Suprapubic skin (tissue), 4 donors: ENCODE measurements at places on chromosomes 13 and 19. TPM values are rescaled to one million over a fixed set of nuclear protein-coding genes. Genes with fewer than 3 reads are reported as not detected.

- DNase-seq = no peak
These were observed 121.9 kb upstream of the TMTC4 start for GRCh38 chr13:100796463-100796862.

GRCh38 chr13:107348925-107349324 is 781.0 kb upstream of the ARGLU1 start:
- DNase-seq = no peak

GRCh38 chr19:2719920-2720776 is 1.0 kb downstream of the DIRAS1 start:
- no peak for DNase-seq

DNA sequence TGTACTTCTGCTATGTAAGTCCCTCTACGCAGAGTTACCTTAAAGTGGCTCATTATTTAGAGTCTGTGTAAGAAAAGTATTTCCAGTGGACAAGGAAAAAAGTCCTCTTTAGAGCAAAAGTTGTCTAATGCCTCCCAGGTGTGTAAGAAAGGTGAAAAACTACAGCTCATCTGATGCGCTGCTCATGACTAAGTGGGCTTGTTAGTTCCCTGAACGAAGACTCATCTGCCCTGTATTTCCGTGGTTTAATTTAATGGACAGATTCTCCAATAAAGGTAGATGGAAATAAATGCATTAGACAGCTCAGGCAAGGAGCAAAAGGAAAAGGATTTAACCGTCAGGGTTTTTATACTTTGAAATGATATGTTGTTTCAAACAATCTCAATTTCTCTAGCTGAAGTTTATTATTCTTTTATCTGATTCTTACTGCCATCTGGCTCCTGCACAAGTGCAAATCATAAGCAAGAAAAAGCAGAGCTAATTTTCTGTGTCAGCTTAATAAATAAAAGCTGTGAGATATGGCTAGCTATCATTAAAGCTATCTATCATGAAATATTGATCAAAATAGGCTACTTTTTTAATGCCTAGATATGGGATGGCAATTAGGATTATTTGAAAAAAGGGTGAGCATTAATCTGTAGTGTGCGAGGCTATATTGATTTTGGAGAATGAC is 73.7 kb upstream of the PCDH9 start:
- DNase-seq = no peak

DNA sequence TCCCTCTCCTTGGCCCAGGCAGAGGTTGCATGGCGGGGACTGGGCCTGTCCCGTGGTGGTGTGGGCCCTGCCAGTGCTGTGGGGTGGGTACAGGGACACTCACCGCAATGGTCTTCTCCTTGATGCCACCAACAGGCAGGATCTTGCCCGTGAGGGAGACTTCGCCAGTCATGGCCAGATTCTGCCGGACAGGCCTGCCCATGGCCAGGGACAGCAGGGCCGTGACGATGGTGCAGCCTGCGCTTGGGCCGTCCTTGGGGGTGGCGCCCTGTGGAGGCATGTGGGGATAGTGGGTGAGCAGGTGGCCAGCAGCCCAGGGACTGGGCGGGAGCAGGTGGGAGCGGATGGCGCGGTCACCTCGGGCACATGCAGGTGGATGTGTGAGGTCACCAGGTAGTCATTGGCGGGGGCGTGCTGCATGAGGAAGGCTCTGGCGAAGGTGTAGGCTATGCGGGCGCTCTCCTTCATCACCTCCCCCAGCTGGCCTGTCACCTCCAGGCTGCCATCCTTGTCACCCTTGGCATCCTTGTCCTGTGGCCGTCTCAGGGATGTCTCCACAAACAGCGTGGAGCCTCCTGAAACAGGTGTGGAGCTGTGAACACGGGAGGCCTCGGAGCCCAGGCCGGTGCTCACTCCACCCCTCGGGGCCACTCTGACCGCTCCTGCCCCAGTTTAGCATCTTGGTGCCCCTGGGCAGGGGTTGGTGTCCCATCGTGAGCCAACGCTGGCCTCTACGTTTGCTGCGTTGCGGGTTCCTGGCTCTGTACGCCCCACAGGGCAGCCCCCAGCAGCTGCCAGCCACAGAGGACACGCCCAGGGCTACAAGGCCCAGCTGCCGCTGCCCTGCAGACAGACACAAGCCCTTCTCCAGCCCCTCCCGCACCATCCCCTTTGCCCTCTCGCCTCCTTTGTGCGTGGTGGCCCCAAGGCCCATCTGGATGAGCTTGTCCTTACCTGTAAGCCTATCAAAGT is 3.4 kb downstream of the RPL36 start:
- DNase-seq = no peak

- DNase-seq = no peak
These were observed 261.8 kb downstream of the ABCC4 start for GRCh38 chr13:95039415-95039814.

GRCh38 chr19:16476401-16476800 is 4.6 kb upstream of the EPS15L1 start:
- DNase-seq = no peak

- DNase-seq = no peak
These were observed 2.6 kb downstream of the KCNJ14 start for GRCh38 chr19:48458016-48458415.

GRCh38 chr13:69956349-69956748 is 151.3 kb upstream of the ATXN8OS start:
- DNase-seq = no peak

- no peak for DNase-seq
These were observed 39.0 kb downstream of the RCBTB2 start for GRCh38 chr13:48493851-48494250.

HSH2D gene
- 0.23 TPM for total RNA-seq

ZNF225 gene
- 1.5 TPM for total RNA-seq

METTL21C gene
- total RNA-seq = not detected

CGB3 gene
- total RNA-seq = not detected
